ENCODE measurements at places on chromosomes 2 and 18. TPM values are rescaled to one million over a fixed set of nuclear protein-coding genes. Genes with fewer than 3 reads are reported as not detected.

Gene TSN
- 71.2 TPM for total RNA-seq

Gene CCDC74A
- 3.5 TPM for total RNA-seq

DNA sequence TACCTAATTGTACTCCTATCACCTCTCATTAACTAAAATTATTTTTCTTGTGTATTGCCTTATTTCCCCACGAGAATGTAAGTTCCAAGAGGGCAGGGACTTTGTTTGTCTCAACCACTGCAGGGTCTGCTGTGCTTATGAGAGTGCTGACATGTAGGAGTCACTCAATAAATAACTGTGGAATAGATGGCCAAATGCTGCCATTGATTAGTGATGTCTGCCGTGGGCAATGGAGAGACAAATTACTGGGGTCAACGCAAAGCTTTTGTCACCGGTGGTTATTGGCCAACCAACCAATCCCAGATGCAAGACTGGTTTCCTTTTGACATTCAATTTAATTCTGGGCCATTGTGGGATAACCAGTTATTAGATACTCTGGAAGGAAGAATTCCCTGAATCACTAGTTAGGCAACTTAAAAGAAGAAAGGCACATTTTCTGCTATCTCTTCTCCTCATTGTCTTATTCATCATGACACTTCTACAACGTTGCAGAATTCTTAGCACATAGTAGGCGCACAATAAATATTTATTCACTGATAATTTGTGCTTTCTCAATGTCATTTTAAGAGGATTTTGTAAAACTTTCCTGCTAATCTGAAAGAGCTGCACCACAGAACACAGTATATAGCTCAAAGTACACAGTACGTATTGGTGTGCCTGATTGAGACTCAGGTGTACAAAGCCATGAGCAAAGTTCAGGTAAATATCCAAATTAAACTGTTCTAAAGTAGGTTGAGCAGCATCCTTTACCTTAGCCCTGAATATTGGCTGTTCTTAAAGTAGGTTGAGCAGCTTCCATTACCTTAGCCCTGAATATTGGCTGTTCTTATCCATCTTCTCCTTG is 95.9 kb downstream of the ACTR3 start:
- DNase-seq = no peak

DNA sequence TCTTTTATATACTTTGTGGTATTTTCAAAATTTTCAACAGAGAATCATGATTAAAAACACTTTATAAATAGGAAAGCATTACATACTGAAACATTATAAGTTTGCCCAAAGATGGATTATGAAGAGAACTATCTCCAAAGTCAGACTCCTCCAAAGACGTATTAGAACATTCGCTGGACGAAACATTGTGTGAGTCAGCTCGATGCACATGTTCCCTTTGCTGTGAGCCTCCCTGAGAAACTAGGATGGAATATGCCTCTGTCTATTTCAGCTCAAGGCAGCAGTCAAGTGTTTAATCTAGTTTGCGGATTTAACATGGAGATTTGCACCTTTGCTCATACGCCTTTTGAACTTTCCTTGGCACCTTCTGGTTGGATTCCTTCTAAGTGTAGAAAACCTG is 92.2 kb upstream of the NCKAP5 start:
- no peak for DNase-seq

GRCh38 chr2:181886192-181886591 is 5.3 kb upstream of the ITPRID2 start:
- DNase-seq = no peak

DNA sequence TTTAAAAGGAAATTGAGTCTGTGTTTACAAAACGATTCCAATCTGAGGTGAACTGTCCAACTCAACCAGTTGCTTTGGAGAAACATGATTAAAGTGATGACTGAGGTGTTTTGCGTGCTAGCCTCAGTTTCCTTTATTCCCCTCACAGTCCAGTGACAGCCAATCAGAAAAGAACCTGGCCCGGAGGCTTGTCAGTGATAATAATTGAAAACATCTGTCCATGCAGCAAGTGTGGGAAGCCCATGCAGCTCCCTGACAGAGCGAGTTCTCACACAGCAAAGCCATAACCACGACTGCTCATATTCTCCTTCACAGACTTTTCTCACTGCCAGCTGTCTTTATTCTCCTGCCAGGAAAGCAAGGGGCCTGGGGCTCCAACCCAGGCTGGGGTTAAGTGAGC is 613.4 kb downstream of the ARHGAP15 start:
- DNase-seq = no peak

DNA sequence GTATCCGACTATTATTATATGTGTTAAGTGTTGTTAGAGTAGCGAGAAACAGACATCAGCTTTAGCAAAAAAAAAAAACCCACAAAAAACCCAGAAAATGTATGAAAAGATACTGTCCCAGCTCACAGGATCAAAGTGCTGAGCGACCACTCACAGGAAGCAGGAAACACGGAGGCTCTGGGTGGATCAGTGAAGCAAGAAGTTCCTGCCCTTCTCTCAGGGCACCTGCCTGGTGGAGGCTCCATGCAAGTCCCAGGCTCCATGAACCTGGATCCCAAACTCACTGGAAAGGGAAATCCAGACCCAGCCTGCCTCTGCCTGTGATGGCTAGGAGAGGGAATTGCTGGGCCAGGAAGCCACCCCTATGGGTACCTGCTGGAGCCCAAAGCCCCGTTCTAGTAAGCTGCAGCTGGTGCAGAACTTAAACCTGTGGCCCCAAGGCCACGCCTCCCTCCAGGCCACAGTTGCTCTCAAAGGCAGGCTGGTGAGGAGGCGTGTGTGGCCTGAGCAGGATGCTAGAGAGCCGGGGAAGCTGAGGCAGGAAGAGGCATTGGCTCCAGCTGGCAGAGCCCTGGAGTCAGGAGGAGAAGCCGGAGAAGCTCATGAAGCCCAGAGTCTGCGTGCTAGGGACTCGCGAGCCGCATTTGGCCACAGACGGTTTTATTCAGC is 63.5 kb upstream of the TAF1B start:
- DNase-seq = peak; percentile 74

Measured in activated CD4-positive, alpha-beta T cell treated with anti-CD3 and anti-CD28 coated beads for 36 hours (primary cell).